ENCODE measurements at places on chromosomes 7 and 10.

DNA sequence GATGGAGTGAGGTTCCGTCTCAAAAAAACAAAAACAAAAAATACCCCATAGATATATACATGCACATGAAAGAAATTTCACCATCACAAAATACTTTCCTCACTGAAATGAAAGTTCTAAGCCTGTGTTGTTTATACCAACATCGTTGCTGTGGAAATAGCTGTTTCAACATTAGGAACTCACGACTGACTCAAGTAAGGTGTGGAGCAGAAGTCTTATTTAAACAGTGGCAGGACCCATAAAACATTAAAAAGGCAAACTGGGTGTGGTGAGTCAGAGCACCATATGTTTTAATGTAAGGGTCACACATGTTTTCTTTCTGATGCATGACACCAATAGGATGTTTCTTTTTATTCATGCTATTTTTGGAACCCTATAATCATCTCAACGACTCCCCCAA, 48.3 kb downstream of the BAIAP2L1 start:
- DNase-seq = peak; percentile 52

DNA sequence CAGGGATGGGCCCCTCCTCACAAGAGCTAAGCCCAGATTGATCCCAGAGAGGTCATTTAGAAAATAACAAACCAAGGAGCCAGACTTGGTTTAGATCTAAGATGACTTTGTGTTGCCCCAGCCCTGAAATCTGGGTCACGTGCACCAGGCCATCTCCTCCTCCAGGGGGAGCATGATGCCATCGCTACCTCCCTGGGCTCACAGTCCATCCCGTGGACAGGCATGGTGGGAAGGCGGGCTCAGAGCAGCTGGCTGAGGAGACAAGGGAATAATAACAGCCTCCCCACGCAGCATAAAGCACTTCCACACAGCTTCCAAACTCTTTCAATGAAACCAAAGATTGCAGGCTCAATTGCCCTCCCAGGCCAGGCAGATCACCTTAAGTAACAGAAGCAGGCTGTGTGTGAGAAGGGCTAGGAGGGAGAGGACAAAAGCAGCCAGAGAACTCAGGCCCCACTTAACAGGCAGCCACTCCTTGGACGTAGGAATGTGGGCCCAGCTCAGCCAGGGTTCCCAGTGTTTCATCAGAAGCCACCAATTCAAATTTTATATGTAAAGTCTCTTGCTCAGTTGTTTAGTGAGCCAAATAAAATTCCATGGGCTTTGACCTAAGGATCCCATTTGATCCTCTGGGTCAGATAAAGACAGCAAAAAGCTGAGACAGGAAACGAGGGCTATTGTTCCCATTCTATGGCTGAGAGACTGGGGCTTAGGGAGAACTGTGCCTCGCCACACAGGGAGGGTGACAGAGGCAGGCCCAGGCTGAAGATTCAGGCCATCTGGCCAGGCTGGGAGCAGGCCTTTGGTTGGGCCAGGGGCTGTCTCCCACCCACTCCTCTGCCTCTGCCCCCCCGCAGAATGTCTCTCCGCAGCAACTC, 100.2 kb downstream of the COL13A1 start:
- DNase-seq = peak; percentile 20

- DNase-seq = no peak
These were observed 164.4 kb downstream of the TPK1 start for GRCh38 chr7:144671429-144671828.

- no peak for DNase-seq
These were observed 464.0 kb downstream of the INHBA start for GRCh38 chr7:41238851-41239331.

DNA sequence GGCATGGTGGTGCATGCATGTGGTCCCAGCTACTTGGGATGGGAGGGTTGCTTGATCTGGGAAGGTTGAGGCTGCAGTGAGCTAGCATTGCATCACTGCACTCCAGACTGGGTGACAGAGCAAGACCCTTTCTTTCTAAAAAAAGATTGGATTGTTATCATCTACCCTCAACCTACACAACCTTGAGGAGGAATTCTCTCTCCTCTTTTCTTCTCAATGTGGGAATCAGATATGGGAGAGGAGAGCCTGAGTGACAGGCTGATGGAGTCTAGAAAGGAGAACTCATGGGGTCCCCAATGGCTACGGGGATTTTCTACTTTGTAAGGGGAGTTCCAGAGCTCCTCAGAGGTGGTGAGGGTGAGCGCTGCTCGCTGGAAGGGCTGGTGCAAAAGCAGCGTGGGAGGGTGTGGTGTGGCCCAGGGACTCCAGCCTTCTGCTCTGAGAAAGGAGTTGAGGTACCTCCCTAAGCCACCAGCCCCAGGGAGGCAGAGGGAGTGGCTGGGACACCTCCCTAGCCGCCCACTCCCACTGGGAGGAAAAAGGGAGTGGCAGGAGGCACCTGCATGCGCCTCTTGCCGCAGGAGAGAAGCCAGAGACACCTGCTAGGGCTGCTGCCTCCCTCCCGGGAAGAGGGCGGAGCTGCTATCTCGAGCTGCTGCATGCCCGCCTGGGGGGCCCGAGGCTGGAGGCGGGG, 48.4 kb downstream of the GATA3 start:
- DNase-seq = no peak

DNA sequence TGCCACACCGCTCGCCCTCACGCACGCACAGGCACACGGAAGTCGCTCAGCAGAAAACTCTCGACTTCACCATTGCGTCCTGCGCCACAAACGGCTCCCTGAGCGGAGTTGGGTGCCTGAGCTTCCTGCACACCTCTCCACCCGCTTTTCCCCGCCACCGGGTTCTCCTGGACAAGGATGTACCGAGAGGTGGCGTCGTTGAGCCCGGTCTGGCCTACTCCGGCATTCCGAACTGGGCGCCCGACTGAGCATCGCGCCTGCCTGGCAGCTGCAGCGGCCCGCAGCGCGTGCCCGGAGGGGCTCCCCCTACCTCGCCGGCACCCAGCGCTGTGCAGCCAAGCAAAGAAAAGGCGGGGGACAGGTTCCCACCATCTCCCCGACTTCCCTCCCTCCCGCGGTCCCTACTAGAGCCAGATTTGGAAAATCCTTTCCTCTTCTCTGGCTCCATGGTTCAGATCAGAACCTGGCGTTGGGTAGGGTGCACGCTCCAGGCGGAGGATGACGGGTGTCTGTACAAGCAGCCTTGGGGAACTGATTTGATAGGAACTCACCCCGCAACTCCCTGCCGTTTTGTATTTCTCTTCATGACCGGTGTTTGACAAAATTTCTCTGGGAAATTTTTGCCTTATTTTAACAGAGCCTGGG, 1.7 kb downstream of the SORCS3 start:
- no peak for DNase-seq

DNA sequence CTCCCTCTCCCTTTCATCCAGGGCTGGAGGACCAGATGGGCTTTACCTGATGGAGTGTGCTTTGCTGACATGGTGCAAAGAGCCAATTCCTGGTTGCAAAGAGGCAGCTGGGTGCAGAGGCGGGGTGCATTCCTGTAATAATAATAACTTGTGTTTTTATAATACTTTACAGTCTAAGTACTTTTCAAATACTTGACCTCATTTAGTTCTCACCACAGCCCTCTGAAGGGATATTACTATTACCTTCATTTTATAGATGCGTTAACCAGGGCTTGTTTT, 70.4 kb downstream of the TCF7L2 start:
- no peak for DNase-seq

- DNase-seq = no peak
These were observed 7.6 kb downstream of the ECHS1 start for GRCh38 chr10:133365461-133366129.

GRCh38 chr7:118153551-118154177, 30.3 kb upstream of the LSM8 start:
- DNase-seq = no peak

GRCh38 chr10:119505131-119505551, 37.4 kb downstream of the RGS10 start:
- no peak for DNase-seq

DNA sequence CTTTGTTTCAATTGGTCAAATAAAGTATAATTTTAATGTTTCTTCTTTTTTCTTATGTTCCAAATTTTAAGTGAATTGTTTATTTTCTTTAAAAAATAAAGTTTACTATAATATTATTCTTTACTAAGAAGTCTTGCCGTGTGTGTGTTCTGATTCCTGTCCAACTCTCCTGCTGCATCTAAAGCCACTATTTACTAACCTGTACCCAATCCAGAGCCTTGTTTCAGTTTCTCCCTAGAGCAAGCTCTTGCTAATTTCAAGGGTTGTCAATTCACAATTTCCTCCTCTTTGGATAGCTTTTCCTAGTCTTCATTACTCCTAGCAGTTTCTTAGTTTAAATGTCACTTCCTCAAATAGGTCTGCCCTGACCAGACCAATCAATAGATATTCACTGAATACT, 314.9 kb upstream of the SEMA3A start:
- DNase-seq = no peak

DNA sequence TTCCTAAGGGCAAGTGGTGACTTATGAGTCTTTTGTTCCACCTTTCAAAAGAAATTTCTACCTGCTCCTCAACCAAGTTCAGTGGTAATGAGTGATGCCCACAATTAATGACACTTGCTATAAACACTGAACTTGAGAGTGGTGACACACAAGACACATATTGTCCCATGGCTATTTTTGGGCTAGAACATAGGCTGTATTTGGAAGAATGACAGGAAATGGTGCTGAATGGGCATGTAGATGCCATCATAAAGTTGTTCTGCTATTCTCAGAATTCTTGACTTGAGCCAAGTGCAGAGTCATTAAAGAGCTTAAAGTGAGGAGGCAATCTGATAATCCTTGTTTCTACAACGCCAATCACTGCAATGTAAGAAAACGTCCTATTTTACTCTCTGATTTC, 313.3 kb downstream of the AGMO start:
- no peak for DNase-seq

DNA sequence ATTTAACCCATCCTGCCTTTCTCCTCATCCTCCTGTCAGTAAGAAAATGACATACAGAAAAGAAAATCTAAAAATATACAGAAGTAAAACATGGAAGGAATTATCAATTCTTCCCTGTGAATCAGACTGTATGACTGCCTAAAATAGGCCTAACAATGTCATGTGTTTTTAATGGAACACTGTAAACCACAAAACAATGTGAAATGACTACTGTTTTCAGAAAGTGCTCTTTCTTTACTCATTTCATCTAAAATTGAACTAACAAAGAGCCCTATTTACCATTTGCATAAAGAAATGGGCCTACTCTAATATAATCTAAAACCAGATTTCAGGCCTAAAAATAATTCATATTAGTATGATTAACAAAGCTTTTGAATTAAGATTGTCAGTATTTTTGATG, 35.7 kb downstream of the SEMA3E start:
- DNase-seq = no peak

DNA sequence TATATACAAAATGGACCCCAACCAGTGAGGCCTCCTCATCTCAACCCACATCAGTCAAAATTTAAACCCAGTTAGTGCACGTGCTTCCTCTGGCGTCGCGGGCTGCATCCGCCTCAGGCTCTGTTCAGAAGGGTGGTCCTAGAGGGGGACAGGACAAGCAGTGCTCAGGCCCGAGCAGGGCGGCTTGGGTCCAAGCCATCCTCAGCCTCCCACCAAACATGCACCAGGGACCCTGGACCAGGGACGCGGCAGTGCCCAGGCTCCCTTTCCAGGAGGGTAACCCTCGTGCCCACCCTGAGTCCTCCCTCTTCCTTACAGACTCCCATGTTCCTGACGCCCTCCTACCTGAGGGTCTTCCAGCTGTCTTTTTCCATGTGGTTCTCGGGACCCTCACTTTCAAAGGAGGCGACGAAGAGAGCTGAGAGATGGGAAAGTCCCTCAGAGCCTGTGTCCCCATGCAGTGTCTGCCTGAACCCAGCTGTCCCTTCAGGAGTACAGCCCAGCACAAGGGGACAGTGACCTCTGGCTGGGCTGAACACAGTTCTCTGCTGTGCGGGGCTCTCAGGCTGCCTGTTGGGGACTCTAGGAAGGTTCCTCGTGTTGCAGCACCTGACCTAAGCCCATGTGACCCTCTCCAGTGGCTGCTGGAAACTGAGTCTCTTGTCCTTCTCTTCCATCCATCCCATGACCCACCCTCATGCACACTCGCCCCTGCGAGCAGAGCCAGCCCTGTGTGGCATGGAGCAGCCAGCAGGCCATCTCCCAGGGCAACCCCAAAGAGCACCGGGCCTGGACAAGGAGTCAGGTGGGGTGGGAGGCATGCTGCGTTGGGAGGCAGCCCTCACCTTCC, 58.1 kb downstream of the CSGALNACT2 start:
- no peak for DNase-seq

DNA sequence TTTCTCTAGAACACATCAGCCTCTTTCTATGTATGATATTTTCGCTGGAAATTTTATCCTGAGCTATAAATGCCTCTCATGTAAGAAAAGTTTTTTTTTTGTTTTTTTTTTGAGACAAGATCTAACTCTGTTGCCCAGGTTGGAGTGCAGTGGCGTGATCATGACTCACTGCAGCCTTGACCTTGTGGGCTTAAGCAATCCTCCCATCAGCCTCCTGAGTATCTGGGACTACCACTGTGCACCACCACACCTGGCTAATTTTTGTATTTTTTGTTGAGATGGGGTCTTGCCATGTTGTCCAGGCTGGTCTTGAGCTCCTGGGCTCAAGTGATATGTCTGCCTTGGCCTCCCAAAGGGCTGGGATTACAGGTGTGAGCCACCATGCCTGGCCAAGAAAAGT, 80.4 kb downstream of the ADK start:
- DNase-seq = no peak

DNA sequence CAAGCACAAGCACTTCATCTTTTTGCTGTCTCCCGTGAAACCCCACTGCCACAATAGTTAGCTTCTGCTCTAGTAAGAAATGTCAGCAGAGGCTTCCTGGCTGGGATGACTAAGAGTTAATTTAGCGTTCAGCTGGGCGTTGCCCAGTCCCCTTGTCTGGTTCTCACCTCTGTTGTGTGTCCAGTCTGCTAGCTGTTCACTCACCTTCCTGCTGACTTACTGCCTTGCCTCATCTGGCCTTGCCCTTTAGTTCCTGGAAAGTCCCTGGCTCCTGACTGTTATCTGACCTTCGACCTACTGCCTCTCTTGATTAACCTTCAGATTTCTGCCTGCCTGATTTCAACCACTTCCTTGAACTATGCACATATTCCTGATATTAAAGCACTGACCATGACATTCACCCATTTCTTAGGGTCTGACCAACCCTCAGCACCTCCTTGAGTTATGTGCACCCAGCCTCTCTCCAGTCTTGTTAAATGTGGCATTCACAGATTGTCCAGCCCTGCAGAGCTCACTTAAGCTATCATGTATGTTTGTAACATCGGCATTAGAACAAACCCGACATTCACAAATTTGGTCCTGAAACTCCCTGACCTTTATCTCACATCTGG, 30.3 kb downstream of the C7orf33 start:
- DNase-seq = no peak

DNA sequence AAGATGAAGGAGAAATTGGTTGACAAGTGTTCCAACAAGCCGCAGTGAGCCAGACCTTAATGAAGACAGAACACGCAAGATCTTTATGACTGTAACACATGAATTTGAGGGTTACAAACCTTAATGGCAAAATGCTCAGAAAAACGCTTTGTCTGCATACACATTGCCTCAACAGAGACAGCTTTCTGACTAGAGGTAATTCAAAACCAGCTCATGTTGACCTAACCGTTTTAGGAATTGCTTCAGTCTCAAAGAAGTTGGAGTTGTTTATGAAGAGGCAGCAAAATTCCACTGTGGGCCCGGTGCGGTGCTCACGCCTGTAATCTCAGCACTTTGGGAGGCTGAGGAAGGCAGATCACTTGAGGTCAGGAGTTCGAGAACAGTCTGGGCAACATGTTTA, 2.2 kb upstream of the GTF2I start:
- no peak for DNase-seq

All from AG09319 (cell line).